ENCODE measurements at places on chromosomes 5 and 9.

GRCh38 chr9:110257097-110257841 is 962 bp upstream of the TXN start:
- no peak for DNase-seq

DNA sequence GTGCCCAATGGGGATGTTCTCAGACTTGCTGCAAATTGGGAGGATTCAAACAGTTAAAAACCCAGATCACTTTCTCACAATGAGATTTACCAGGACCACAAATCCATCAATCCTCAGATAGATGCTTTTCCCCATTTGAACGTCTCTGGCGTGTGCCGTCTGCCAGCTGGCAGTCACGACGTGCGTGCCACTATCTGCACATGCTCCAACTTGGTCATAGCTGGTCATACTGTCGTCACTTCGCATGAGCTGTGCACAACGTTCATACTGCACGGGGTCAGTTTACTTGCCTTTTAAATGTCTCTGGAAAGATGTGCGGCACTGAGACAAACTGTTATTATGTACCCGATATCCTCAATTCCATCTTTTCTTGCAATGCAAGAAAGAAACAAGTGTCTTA is 118.3 kb upstream of the RAPGEF1 start:
- no peak for DNase-seq

- DNase-seq: no peak
Measured at GRCh38 chr9:38683336-38683735, 36.6 kb downstream of the FAM240B start.

- DNase-seq: peak; percentile 13
Measured at GRCh38 chr5:168481330-168481788, 4.9 kb upstream of the RARS1 start.

GRCh38 chr5:74664551-74664950 is 20.5 kb upstream of the HEXB start:
- no peak for DNase-seq

DNA sequence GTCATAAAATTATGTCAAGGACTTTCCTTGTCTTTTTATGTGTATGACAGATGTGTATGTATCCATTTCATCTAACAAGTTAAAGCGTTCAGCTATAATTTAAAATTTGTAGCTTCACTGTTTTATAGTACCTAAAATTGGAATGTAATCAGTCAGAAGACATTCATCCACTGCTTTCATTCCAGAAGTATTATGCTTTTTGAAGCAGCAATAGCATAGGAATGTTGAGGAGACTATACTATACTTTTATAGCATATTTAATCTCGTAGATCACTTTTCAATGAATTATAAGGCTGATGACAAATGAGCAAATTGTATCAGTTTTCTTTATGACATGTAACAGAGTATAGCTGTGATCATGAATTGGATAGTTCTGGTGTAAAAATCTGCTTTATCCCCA is 6.9 kb downstream of the PCDHGA12 start:
- no peak for DNase-seq

- DNase-seq: no peak
Measured at GRCh38 chr5:64147849-64148441, 17.7 kb upstream of the RNF180 start.

- no peak for DNase-seq
Measured at GRCh38 chr9:135283671-135284070, 195.9 kb upstream of the PPP1R26 start.

DNA sequence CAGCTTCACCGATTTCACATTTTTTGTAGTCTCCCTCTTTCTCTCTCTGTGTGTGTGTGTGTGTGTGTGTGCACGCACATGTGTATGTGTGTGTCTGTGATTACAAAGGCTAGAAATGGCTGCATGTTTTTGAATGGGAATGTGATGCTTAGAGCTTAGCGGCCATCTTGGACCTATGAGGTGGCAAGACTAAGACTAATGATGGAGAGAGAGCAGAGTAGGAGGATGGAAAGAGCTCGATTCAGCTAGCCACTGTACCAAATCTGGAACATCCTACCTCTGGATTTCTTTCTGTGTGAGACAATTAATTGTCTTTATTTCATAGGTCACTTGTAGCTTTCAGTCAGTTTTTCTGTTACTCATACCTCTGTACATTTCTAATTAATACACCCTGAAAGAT is 205.1 kb downstream of the PCSK1 start:
- no peak for DNase-seq

- DNase-seq: no peak
Measured at GRCh38 chr5:135986891-135987401, 32.2 kb upstream of the LECT2 start.

- DNase-seq: no peak
Measured at GRCh38 chr5:16826379-16827125, 109.5 kb downstream of the MYO10 start.

DNA sequence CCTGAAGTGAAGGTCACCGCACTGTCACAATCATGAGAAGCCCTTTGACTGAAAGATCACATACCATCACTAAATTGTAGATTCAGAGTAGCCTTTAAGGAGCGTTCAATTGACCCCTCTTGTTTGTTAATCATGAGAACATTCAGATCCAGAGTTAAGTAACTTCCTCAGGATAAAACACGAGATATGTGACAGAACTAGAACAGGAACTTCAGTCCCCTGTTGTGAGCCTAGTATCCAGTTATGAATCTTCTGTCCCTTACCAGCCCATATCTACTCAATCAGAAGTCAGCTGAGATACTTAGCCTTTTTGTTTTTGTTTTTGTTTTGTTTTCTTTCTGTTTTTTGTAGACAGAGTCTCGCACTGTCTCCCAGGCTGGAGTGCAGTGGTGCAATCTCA is 547.3 kb downstream of the DTWD2 start:
- no peak for DNase-seq

- DNase-seq: no peak
Measured at GRCh38 chr9:89952401-89952800, 347.6 kb downstream of the GADD45G start.

DNA sequence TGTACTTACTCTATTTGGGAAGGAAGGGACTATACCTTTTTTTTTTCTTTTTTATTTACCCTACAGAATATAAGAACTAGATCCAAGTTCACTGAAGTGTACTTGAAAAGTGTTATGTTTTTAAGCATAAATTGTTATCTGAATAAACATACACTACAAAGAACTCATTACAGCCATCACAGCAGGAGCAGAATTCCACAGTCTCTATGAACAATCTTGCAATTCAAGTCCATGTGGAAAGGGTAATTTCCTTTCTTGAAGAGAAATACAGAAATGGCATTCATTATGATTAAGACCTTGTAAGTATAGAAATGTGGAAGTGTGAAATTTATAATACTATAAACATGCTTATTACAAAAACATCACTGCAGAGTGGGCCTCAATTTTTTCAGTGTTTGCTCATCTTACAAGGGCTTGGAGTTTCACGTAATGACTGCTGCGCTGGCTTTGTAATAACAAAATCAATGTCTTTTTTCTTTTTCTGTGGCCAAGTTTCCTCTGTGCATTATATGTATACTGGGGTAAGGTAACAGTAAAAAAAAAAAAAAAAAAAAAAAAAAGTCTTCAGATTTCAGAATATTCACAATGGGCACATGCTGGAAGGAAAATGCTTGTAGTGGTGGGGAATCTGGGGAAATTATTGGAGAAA is 77.0 kb upstream of the GNA14 start:
- no peak for DNase-seq

DNA sequence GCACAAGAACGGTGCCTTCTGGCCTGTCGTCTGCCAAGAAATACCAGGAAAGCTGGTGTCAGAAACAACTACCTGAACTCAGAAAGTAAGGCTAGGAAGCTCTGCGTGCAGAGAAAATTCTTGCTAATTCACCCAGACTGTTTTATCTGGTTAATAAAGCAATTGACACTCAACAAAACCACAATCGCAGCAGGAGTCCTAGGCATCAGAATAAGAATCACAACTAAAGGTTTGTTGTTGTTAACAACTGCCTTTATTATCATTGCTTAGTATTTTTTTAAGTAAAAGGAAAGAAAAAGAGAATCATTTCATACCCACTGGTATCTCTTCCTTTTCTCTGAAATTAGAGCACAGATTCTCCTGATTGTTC is 3.9 kb upstream of the ISL1 start:
- DNase-seq: no peak

DNA sequence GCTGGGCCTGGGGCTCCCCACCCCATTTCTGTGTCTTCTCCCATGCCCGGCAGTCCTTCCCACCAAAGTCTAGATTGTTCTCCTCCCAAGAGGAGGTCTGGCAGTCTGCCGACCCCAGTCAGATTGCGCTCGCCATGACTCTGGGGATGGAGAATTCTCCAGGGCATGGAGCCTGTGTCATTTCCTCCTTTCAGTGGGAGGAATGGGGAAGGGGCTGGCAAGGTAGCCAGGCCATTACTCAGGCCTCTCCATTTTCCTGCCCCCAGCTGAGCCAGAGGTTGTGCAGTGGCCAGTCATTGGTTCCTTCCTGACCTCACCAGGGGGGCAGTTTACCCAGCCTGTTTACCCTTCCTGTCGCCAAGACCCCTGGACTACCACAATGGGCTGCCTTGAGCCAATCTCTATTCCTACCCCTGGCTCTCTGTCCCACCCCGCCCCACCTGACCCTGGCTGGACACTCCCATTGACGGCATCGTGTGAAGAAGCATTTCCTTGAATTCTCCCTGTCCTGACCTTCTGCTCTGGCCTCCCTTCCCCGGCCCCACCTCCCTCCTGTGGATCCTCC is 628 bp downstream of the SYNPO start:
- DNase-seq: no peak

GRCh38 chr5:83173826-83174225 is 96.5 kb downstream of the XRCC4 start:
- no peak for DNase-seq

All from CD4-positive, alpha-beta T cell treated with Interleukin-12 subunit alpha and Interleukin-12 subunit beta, for 1 hour (primary cell).